Activated CD8-positive, alpha-beta T cell treated with anti-CD3 and anti-CD28 coated beads for 36 hours (primary cell): ENCODE measurements at places on chromosomes 4 and X. TPM values are rescaled to one million over a fixed set of nuclear protein-coding genes. Genes with fewer than 3 reads are reported as not detected.

DNA sequence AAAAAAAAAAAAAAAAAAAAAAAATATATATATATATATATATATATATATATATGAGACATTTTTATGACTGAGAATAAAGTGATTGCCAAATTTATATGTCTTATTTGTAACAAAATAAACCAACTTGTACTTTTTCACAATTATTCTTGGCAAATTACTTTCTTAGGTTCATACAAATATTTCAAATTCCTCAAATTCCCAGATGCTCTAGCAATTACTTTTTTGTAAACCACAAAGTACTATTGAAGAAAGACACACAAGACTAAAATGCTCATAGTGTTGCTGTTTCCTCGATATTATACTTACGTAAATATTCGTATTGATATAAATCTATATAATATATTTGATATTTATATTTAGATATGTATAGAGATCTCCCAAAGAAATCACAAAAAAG, 390.0 kb downstream of the FAT4 start:
- H3K27me3 ChIP-seq: no peaks in the 10 kb centered on the region
- no peak overlapping the region for H3K4me3 ChIP-seq
- H3K36me3 ChIP-seq: no peaks in the 10 kb centered on the region
- no peak overlapping the region for H3K27ac ChIP-seq
- no peaks in the 10 kb centered on the region for H3K4me1 ChIP-seq

DNA sequence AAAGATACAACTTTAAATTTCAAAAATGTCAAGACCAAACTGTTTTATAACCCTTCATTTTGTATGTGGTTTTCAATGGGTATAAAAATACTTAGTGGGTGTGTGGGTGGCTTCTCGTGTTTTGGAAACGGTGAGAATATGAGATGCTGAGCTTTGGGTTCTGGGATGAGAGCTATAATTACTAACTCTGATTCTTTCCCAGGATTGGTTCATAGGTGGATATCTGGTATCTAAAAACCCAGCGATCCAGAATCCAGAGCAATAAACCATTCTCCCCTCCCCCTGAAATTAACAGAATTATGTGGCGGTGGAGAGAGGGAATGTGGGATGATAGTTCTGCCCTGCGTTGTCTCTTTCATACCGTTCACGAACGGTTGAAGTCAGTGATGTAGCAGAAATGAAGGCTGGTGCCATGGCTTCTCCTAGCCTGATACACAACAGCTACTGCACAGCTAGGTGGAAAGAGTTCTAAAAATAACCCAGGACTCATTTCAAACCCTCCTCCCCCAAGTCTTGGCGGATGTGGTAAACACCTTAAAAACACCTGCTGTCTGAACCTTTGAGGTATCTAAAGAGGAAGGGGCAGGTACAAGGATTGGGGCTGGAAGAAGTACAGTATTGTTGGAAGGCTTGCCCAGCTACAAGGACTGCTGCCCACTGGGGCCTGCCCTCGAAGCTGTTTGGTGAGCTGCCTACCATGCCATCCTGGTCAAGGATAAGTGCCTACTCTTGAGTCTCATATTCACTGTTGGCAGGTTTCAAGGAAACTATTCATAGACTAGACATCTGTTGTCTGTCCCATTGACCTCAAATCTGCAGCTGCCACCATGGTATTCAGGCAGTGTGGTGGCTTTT, 44.5 kb downstream of the SEPTIN11 start:
- peaks cover 60% of the 10 kb centered on the region for H3K4me1 ChIP-seq
- H3K4me3 ChIP-seq: peak overlapping the region; percentile 44
- peak; percentile 82 for DNase-seq
- H3K36me3 ChIP-seq: peaks cover 36% of the 10 kb centered on the region
- H3K27me3 ChIP-seq: no peaks in the 10 kb centered on the region
- peak overlapping the region; percentile 85 for H3K27ac ChIP-seq

DNA sequence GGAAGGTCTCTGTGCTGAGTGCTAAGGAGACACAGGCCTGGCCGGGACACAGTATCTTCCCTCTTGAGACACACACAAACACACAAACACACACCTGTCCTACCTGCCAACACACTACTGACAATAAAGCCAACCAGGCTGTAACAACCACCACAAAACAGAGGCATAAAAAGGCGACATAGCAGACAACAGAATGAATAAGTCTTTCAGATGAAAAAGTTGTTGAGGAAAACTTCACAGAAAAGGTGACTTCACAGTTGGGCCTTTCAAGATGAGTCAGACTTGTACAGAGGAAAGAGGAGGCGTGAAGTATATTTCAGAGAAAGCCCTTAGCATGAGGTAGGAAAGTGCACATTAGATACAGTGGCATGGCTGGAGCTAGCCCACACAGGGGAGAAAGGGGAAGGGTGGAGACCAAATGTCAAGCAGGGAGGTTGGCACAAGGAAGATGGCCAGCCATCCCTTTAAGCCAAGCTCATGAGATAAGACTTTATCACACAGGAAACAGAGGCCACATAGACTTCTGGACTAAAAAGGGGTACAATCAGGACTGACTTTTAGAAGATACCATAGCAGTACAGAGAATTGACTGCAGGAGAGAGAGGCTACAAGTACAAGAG, 54.0 kb downstream of the SLC9A7 start:
- H3K4me1 ChIP-seq: peaks cover 51% of the 10 kb centered on the region
- peak overlapping the region; percentile 38 for H3K4me3 ChIP-seq
- H3K27me3 ChIP-seq: no peaks in the 10 kb centered on the region
- DNase-seq: peak; percentile 51
- peaks cover 6% of the 10 kb centered on the region for H3K36me3 ChIP-seq

- no peak for DNase-seq
- peaks cover 23% of the 10 kb centered on the region for H3K27me3 ChIP-seq
- no peak overlapping the region for H3K4me3 ChIP-seq
- no peak overlapping the region for H3K27ac ChIP-seq
- no peaks in the 10 kb centered on the region for H3K36me3 ChIP-seq
- peaks cover 9% of the 10 kb centered on the region for H3K4me1 ChIP-seq
Measured at GRCh38 chrX:150357790-150358189, 5.3 kb upstream of the MAMLD1 start.

GRCh38 chr4:83043801-83044407, 8.9 kb downstream of the COPS4 start:
- no peak overlapping the region for H3K4me3 ChIP-seq
- no peak for DNase-seq
- no peaks in the 10 kb centered on the region for H3K27me3 ChIP-seq
- no peak overlapping the region for H3K27ac ChIP-seq
- peaks cover 2% of the 10 kb centered on the region for H3K36me3 ChIP-seq
- H3K4me1 ChIP-seq: peaks cover 24% of the 10 kb centered on the region

- no peak overlapping the region for H3K27ac ChIP-seq
- peaks cover 17% of the 10 kb centered on the region for H3K27me3 ChIP-seq
- H3K36me3 ChIP-seq: no peaks in the 10 kb centered on the region
- H3K4me1 ChIP-seq: no peaks in the 10 kb centered on the region
- H3K4me3 ChIP-seq: no peak overlapping the region
Measured at GRCh38 chrX:9867226-9867625, 81.0 kb downstream of the SHROOM2 start.

The IL21 gene
- 0.52 TPM for total RNA-seq

DNA sequence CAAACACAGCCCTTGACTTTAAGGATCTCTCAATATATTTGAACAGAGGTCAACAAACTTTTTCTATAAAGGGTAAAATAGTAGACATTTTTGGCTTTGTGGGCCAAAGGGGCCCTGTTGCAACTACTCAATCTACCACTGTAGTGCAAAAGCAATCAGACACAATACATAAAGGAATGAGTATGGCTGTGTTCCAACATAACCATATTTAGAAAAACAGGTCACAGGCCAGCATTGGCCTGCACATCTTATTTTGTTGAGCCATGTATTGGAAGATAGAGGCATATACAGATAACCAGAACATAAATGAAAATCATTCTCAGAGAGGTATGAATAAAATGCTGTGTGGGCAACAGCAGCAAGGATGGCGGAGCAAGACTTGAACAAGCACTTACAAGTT, 49.8 kb downstream of the MID1 start:
- H3K36me3 ChIP-seq: no peaks in the 10 kb centered on the region
- H3K27me3 ChIP-seq: no peaks in the 10 kb centered on the region
- H3K27ac ChIP-seq: no peak overlapping the region
